ENCODE measurements at places on chromosomes 13 and 19.
A peak's percentile ranks its signal among the peaks of the same experiment; 100 is the strongest.

DNA sequence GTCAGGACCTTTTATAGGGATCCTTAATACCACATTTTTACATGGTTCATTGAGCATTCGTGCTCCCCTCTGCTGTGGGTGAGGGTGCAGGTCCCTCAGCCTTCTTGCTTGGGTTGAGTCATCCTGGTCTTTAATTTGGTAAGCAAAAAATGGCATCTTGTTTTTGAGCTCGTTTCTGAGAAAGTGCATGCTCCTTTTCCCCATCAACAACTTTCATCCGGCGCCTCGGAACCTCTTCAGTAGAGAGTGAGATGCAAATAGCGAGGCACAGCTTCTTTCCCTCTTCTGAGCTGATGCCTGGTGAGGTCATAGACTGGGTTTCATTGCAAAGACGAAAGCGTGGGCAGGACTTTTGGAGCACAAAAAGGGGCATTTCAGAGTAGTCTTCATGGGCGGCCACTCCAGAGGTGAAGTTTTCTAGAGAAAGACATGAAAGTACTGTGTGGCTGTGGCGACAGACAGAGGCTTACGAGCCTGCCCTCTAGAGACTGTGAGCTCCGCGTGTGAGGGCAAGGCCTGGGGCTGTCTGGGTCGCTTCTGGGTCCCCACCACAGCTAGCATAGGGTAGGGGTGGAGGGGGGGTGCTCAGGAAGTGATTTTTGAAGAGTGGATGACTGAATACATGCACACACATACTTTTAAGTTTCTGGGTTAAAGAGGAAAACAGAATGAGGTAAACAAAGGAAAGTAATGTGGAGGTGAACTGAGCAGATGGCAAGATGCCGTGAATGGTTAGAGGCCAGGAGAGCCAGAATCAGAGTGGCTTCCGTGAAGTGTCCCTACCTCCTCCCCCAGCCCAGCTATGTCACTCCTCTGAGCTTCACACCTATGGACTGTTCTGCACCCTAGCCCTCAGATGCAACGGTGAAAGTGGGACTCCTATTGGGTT lies 44.3 kb downstream of the BBC3 start:
- DNase-seq: peak; percentile 78

DNA sequence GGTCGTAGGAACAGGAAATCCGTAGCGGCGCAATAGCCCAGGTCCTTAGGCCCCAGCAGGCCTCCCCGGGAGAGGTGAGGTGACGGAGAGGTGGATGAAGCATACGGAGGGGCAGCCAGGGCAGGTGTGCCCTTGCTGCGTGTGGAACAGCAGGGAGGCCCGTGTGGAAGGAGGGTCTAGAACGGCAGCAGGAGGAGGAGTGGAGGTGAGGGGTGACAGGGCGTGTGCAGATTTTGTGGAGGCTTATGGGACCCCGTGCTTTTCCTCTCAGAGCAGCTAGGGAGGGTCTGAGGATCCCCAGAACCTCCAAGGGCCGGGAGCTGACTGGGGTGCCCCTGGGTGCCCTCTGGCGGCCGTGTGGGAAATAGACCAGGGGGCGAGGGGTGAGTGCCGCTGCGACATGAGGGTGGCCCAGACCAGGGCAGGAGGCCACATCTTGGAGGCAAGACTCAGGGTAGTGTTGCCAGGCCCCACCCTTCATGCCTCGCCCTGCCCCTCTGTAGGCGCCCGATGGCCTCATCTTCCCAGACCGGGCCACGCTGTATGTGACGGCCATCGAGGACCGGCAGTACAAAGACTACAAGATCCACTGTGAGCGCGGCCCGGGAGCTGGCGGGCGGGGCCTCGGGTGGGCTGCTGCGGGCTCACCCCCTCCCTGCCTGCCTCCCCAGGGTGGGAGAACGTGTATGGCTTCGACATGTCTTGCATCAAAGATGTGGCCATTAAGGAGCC lies 5.0 kb upstream of the ADM5 start:
- peak; percentile 45 for DNase-seq

DNA sequence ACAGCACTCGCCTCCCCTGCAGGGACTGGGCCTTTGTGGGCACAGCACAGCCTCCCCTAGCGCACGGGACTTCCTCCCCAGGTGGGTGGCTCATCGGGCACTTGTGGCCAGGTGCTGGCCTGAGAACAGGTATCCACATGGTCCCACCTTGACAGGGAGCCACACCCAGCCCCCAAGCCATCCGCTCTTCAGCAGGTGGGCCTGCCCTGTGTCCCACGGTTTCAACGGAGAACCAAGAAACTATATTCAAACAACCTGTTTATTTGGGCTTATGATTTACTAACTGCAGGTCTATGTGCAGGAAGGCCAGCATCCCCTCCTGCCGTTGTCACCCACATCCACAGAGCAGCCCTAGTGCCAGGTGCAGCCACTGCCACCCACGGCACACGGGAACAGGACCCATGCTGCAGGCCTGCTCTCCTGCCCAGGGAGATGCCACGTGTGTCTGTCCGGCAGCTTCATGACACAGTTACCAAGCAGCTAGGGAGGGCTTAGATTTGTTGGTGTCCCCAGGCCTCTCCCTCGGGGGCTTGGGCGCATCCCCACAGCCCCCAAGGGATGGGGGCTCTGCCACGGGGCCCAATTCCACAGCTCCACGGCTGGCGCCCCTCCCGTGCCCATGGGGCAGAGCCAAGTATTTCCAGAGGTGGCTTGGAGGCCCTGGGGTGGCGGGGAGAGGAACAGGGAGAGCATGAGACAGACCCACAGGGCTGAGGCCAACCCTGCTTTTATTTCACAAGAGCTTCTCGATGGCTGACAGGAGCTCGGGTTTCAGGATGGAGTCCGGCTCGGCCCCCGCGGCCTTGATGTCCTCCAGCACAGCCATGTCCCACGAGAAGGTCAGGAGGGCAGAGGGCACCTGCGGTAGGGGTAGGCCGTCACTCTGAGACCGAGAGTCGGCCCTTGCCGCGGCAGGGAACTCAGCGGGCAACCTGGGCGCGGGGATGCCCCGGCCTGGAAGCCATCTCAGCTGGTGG lies 12.5 kb downstream of the UBXN6 start:
- DNase-seq: no peak

DNA sequence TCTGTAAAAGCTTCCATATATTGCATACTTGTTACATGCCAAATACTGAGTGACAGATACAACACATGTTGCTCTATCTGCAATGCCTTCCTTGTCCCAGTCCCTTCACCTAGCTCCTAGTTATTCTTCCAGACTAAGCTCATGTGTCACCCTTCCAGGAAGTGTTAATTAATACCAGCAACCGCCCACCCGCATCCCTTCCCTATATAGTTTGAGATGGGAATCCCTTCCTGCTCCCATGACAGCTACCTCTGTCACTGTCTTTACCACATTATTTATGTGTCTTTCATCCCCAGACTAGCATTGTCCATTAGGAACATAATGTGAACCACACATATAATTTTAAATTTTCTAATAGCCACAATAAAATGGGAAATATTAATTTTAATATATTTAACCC lies 49.5 kb upstream of the FRY start:
- DNase-seq: no peak

GRCh38 chr13:77599351-77599750 lies 63.8 kb downstream of the SCEL start:
- no peak for DNase-seq

GRCh38 chr13:99370481-99371275 lies 63.5 kb upstream of the GPR183 start:
- DNase-seq: no peak

- DNase-seq: no peak
Observed at GRCh38 chr13:85283408-85283807, 515.8 kb downstream of the SLITRK6 start.

- no peak for DNase-seq
Observed at GRCh38 chr19:24073807-24074206, 13.2 kb upstream of the ZNF254 start.

DNA sequence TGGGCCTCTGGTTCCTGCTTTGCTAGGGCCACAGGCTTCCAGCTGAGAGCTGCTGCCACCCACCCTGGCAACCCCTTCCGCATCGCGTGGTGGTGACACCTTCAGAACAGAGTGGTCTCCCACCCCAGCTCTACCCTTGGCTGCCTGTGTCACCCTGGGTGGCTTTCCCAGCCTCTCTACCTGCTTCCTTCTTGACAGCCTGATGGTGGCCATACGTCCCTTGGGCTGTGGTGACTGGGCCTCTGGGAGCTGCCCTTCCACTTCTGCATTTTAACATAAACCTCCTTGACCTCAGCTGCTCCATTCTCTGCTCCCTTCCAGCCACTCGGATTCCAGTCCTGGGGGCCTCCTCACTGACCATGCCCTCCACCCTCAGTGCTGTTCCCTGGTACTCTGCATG lies 17.0 kb downstream of the PAK4 start:
- DNase-seq: no peak

DNA sequence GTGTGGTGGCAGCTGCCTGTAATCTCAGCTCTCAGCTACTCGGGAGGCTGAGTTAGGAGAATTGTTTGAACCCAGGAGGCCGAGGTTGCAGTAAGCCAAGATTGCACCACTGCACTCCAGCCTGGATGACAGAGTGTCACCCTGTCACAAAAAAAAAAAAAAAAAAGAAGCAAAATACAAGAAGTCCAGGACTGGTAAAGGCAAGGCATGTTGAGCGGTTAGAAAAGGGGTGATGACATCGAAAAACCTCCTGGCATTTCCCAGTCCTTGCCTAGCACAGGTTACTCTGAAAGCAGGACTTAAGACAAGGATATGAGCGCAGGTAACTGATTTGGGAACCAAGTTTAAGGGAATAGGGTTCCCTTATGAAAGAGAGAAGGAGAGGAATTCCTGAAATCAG lies 2.5 kb upstream of the LILRB4 start:
- no peak for DNase-seq

GRCh38 chr19:661427-662196 lies 1.4 kb downstream of the RNF126 start:
- DNase-seq: peak; percentile 78

GRCh38 chr13:53207556-53207955 lies 178.9 kb downstream of the OLFM4 start:
- no peak for DNase-seq

DNA sequence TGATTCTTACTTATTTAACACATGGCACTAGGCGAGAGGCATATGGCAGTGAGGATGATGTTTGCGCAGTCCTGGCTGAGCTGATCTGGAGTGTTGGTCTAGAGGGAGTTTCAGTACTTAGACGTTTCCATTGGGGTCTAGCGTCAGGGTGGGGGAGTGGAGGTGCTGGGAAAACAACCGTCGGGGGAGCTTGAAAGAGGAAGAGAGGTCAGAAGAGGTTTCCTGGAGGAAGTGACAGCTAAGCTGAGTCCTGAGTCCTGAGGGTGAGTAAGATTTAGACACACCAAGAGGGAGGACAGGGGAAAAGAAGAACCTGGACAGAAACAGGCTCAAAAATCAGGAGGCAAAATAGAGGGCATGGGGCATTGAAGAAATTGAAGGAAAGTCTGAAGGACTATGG lies 81.4 kb downstream of the ALOX5AP start:
- no peak for DNase-seq

DNA sequence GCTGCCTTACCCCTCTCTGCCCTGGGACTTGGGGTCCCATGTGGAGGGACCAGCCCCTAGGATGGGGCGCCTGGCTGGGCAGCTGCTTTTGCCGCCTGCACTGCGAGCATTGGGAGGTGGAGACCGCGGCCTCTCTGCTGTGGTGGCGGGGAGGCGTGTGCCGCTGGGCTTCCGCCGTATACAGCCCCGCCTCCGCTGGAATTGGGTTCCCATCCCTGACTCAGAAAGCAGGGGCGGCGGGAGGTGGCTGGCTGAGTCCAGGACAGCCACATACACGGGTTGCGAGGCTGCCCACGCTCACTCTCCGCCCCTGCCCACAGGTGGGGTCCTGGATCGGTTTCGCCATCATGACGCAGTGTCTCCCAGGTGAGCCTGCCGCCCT lies 6.6 kb downstream of the NDUFB7 start:
- DNase-seq: no peak

GRCh38 chr13:93220073-93220472 lies 6.5 kb upstream of the GPC6 start:
- no peak for DNase-seq

GRCh38 chr13:73335944-73336343 lies 277.1 kb downstream of the KLF5 start:
- DNase-seq: no peak

- DNase-seq: peak; percentile 67
Observed at GRCh38 chr19:38361633-38362075, 12.7 kb upstream of the PSMD8 start.

DNA sequence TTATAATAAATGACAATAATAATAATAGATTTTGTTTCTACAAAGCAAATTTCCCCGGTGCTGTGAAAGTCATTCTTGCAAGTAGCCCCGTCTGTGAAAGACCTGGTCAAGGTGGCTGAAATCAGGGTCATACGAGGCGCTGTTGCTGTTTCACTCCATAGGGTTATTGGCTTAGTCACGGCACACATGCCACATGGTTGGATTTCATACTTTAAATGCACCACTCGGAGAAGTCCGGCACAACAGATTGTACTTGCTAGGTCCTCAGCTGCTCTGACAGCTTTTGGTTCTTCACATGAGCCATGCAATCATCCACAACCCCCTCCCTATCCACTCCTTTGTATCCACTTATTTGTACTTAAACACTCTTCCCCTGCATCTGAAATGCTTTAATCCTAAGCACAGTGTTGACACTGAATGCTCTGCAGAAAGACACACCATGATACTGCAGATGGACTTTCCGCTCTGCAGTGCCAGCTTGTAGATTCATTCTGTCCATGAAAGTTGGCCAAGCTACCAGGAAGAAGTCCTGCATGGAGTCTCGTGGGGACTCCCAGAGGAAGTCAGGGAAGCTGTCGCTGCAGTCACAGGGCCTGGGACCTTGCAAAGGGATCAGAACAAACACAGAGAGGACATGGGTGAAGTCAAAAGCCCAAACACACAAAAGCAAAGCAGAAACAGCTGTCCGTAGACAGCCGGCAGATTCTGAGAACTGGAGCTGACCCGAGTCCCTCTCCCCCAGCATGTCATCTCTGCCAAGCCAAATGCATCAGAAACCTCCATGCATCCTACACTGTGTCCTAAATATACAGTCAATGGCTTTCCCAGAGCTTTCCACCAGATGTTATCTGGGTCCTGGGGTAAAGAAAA lies 124.6 kb downstream of the COL4A2 start:
- DNase-seq: no peak

GRCh38 chr13:72952529-72953141 lies 106.2 kb upstream of the KLF5 start:
- DNase-seq: no peak

GRCh38 chr13:39938596-39938995 lies 283.1 kb downstream of the COG6 start:
- DNase-seq: no peak

GRCh38 chr19:10000171-10000826 lies 10.0 kb downstream of the COL5A3 start:
- DNase-seq: peak; percentile 66

GRCh38 chr13:36752673-36753072 lies 66.3 kb upstream of the RFXAP start:
- DNase-seq: no peak

DNA sequence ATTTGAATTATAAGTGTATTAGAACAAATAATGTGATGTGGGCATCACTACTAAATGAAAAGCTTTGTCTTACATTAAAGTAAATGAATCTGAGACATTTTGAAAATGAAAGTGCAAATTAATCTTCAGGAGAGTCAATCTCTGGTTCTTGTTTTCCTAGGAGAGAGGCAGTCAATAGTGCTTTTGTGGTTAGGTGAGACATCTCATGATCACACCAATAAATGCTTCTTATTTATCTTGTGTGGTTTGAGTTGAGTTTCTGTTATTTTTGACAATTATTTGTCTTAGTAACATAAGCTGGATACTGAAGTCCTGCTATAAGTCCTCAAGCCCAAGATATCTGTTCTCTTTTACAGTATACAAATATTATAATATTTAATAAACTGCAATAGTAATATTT lies 1378.0 kb upstream of the PCDH9 start:
- DNase-seq: no peak
